ENCODE measurements at places on chromosomes 4 and X. TPM values are rescaled to one million over a fixed set of nuclear protein-coding genes. Genes with fewer than 3 reads are reported as not detected.
A peak's percentile ranks its signal among the peaks of the same experiment; 100 is the strongest.

- no peak for DNase-seq
Measured at GRCh38 chr4:77844363-77844762, 18.3 kb upstream of the MRPL1 start.

DNA sequence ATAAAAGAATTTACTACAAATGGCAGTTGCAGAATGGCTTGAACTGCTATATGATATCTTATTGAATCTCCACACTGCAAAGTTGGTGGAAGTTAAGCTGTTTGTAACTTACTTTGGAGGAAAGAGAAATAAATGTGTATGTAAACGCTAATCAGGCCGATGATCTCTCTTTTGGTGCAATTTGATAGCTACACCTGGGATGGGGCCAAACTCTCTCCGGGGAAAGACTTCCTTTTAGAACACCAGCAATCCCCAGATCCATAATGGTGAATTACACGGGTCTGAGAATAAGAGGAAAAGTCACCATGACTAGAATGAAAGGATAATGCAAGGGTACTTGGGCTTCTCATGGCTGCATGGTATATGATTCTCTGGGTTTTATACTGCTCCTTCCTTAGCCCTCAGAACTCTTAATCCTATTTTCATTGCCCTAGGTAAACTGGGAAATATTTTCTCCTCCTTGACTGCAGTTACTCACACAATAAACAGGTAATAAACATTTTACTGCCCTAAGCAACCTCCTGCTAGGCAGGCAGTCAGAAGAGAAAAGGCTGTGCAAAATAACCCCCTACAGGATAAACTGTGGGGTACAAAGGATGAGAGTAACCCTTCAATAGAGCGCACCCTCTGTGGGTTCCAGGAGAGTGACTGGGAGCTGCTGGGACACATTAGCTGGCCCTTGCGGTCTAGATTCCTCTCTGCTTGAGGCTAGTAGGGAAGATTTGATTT, 109.3 kb downstream of the MGST2 start:
- DNase-seq, result no peak

DNA sequence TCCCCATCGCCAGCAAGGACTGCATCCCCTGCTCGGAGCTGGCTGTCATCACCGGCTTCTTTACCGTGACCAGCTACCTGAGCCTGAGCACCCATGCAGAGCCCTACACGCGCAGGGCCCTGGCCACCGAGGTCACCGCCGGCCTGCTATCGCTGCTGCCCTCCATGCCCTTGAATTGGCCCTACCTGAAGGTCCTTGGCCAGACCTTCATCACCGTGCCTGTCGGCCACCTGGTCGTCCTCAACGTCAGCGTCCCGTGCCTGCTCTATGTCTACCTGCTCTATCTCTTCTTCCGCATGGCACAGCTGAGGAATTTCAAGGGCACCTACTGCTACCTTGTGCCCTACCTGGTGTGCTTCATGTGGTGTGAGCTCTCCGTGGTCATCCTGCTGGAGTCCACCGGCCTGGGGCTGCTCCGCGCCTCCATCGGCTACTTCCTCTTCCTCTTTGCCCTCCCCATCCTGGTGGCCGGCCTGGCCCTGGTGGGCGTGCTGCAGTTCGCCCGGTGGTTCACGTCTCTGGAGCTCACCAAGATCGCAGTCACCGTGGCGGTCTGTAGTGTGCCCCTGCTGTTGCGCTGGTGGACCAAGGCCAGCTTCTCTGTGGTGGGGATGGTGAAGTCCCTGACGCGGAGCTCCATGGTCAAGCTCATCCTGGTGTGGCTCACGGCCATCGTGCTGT, 31.5 kb downstream of the WFS1 start:
- no peak for DNase-seq

GRCh38 chr4:153798901-153799693, 10.2 kb upstream of the SFRP2 start:
- no peak for DNase-seq

DNA sequence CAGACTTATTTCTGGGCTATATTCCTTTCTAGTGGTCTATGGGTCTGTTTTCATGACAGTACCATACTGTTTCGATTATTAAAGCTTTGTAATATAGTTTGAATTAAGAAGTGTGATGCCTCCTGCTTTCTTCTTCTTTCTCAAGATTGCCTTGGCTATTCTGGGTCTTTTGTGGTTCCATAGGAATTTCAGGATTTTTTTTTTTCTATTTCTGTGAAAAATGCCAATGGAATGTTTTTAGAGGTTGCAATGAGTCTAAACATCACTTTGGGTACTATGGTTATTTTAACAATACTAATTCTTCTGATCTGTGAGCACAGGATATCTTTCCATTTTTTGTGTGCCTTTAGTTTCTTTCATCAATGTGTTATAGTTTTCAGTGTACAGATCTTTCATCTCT, 204.3 kb upstream of the HCCS start:
- DNase-seq, result no peak

GRCh38 chr4:144903953-144904711, 193.9 kb downstream of the ANAPC10 start:
- DNase-seq, result no peak

GRCh38 chrX:139826065-139827044, 106.5 kb downstream of the ATP11C start:
- DNase-seq, result peak; percentile 29

- DNase-seq, result no peak
Measured at GRCh38 chrX:153593811-153594500, 5.0 kb downstream of the CCNQ start.

Gene HMX1
- total RNA-seq, result 7.5 TPM

Gene NPY1R
- 0.03 TPM for total RNA-seq

Gene GPR173
- total RNA-seq, result 0.63 TPM

Gene FANCB
- 7.2 TPM for total RNA-seq
